ENCODE measurements at places on chromosomes 5 and 9.

- no peak for DNase-seq
Observed at GRCh38 chr9:110622368-110622767, 42.8 kb upstream of the SVEP1 start.

DNA sequence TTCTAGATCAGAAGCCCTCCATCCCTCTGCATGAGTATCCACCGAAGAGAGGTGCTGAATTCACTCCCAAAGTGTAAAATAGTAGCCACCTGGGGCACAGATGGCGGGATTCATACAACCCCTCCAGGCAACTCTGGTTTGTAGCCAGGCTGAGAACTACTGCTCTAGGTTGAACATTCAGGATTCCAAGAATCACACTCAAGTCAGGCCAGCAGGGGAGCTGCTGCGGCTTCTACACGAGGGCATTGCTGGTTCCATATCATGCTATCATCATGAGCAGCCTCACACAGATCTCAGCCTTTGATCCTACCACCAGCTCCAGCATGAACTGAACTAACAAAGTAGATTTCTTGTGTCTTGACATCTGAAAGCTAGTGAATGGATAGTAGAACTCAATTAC lies 367.9 kb downstream of the DIRAS2 start:
- DNase-seq: no peak

GRCh38 chr5:143986516-143987212 lies 174.7 kb downstream of the HMHB1 start:
- DNase-seq: no peak

DNA sequence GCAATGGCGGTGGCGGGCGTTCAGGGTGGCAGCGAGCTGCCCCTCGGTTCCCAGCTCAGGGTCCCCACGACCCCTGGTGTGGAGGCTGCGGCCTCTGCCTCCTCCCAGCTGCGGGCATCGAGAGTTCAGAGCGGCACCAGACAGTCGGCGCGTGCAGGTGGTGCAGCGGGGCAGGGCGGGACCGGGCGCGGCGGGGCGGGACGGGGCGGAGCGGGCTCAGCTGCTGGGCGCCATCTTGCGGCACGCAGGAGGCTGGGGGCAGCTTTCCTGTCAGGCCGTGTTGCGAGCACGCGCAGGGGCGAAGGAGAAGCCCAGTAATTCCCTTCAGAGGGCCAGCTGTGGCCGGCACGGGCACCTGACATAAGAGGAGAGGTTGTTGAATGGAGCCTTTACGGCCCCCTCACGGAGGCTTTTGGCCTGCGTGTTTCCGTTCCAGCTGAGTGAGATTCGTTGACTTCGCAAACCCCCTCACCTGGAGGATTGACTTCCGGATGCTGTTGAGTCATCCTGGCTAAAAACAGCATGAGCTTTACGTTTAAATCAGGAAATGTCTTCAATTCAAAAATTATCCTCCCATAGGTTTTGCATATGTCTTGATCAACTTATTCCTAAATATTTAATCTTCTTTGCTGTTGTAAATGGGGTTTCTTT lies 587 bp downstream of the C5orf47 start:
- no peak for DNase-seq

GRCh38 chr5:14713476-14714390 lies 49.2 kb downstream of the OTULIN start:
- DNase-seq: no peak

- no peak for DNase-seq
Observed at GRCh38 chr5:88251048-88251711, 17.5 kb downstream of the TMEM161B start.

DNA sequence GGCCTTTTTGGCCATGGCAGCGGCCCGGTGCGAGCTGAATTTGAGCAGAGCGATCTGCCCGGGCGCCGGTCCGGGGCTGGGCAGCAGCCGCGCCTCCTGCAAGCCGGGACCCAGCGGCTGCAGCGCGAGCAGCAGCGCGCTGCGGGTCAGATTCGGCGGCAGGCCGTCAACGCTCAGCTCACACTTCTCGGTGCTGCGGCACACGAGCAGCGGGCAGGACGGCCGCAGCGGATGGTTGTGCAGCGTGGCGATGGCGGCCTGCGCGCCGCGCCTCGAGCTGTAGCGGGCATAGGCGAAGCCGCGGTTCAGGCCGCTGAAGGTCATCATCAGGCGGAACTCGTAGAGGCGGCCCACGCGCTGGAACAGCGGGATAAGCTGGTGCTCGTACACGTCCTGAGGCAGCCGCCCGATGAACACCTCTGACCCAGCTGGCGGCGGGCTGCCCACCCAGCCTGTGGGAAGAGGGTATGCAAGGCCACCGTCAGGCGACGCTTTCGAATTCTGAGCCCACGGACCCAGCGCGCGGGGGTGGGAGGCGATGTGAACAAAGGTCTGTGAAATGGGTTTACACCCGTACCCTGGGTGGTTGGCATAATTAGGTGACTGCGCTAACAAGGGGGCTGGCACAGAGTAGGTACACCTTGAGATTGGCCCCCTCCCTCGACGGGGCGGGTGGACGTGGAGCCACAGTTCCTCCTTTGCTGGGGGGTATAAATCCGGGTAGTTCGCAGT lies 755 bp downstream of the DND1 start:
- no peak for DNase-seq

- DNase-seq: no peak
Observed at GRCh38 chr9:655875-656274, 185.6 kb upstream of the DMRT1 start.

GRCh38 chr9:112933696-112934095 lies 43.0 kb upstream of the SLC46A2 start:
- DNase-seq: no peak

DNA sequence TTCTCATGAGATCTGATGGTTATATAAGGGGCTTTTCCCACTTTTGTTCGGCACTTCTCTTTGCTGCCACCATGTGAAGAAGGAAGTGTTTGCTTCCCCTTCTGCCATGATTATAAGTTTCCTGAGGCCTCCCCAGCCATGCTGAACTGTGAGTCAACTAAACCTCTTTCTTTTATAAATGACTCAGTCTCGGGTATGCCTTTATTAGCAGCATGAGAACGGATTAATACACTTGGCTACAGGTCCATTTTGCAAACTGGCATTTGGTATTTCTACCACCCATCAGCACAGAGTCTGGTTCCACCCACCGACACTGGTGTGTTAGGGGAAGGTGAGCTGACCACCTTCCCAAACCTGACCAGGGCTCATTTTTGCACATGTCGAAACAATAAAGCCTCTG lies 47.9 kb upstream of the RARS1 start:
- no peak for DNase-seq

- no peak for DNase-seq
Observed at GRCh38 chr5:13246053-13246452, 698.4 kb downstream of the DNAH5 start.

DNA sequence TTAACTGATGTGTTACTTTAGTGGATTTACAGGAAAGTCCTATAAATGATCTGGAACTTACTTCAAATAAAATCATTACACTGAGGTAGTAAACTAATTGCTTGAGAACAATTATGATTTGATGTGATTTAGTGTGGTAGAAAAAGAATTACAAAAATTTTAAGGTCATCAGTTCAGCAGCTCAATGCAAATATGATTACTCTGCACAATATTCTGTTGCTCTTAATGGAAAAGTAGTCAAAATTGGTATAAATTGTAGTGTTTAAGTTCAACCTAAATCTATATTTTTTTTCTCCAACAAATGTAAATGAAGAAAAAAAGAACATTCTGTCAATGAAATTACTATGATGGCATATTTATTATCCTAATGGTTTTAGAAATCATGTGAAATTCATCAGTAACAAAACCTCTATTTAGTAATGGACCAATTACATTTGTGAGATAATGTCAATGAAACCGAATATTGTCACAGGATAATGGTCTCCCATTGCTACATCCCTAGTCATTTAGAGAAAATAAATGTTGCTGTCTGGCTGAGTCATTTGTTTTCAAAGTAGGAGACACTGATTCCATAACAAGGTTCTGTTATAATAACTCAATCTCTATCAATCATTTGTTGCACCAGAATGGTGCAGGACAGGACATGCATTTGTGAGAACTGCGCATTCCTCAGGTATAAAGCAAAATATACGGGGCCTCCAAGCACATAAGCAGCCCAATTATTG lies 177.1 kb downstream of the NFIB start:
- no peak for DNase-seq

- DNase-seq: no peak
Observed at GRCh38 chr9:19294219-19294618, 63.7 kb downstream of the DENND4C start.

DNA sequence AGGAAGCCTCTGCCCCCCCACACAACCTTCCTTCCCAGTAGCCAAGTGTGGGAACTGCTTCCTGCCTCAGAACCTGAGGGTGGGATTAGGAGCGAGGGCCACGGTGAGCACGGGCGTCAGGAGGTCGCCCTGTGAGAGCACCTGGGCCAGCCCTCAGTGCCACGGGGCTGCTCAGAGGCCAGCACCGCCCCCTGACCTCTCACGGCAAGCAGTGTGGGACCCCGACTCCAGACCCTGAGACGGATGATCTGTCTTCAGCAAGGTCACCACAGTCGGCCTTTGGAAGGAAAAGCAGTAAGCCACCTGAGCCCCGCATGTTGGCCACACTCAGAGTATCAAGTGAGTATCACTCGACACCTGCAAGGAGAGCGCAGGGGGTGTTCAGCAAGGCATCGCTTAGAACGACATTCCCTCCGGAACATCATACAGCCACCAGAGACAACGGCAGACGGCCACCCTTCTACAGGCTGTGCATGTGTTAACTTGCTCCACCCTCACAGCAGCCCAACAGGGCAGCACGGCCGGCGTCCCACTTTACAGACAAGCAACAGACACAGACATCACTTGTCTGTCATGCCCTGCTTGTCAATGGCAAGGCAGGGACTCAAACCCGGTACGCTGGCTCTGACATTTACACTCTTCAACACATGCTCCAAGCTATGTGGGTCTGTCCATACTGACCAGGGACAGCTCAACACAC lies 50.2 kb downstream of the IPPK start:
- DNase-seq: no peak

- DNase-seq: no peak
Observed at GRCh38 chr5:43304525-43304924, 8.7 kb downstream of the HMGCS1 start.

DNA sequence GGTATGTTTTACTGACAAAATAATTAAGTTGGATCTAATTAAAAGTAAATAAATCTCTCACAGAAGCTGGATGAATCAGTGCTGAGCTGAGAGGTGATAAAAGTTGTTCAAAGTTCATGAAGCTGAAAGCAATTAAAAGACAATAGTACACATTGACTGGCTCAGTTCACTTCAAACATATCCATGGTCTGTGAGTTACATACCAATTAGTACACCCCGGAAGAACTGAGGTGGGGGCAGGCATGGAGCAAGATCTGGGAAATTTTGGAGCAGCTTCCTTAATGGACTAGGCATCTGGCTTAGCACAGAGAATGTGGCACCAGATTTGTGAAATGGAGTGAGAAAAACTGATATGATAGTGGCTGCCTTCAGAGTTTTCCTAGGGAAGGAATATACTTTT lies 152.7 kb downstream of the ATP10B start:
- DNase-seq: no peak

- DNase-seq: no peak
Observed at GRCh38 chr9:71684566-71684965, 83.7 kb downstream of the CEMIP2 start.

DNA sequence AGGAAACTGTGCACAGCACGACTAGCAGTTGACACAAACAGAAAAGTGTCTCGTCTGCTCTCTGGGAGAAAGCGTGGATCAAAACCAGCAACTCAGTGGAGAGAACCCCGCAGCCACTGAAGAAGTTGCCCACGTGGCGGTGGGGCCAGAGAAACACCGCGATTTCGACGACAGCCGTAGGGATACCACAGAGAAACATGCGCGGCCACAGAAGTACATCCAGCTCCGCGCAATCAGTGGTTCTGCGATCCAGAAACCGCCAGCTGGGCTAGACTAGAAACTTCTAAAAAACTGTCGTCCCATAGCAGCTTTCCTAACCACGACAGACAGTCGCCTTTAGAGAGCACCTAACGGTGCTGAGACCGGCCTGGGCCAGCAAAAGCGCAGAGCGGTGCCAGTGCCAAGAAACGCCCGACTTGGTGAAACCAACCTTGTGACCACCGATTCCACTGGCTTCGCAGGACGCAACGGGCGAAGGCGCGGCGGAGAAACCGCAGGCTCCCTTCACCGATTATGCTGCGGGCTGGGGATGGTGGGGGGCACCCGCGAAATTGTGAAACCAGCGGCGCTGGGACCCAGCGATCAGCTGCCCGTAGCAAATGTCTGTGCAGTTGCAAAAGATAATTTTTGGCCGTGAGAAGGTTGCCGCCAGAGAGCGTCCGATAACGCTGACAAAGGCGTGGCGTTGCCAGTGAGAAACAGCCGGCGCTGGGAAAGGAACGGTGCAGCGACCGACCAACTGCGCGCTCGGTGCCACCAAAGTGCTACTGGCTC lies 2.7 kb upstream of the ANXA2R start:
- DNase-seq: peak; percentile 66

DNA sequence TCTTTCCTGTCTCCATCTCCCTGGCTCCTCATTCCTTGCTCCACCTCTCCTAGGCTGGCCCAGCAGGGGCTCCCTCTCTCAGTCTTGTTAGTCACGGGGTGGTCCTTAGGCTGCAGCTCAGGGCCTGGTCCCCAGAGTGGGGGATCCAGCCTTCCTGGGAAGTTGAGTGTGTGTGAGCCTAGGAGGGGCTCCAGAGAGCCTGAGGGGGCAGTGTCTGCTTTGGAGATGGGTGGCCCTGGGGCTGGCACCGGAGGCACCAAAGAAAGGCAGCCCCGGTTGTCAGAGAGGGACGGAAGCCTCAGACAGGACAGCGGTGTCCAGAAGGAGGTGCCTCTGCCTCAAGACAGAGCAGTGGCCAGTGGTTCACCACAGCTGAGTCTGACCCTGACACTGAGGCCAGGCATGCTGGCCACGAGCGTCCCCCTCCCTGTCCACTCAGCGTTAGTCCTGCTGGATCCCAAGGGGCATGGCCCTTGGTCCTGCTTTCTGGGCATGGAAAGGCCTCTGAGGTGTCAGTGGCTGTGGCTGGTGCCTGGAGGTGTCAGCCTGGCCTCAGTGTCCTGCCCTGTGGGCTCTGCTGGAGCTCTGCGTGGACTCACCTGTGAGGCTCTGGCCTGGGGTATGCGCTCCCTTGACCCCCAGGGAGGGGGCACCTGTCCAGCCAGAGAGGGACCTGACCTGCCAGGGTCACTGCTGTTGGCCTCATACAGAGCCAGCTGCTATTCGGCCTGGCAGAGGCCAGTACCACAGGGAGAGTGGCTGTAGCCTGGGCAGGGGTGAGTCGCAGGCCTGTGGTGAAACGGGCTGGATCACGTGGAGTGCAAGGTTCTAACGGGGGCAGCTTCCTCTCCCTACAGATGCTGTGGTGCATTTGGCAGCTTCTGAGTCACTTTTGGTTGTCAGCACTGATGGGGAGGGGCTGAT lies 130.6 kb downstream of the CACNA1B start:
- no peak for DNase-seq

- no peak for DNase-seq
Observed at GRCh38 chr5:160382346-160382745, 11.9 kb upstream of the C1QTNF2 start.

- no peak for DNase-seq
Observed at GRCh38 chr5:75169516-75169915, 67.2 kb downstream of the ANKRD31 start.

DNA sequence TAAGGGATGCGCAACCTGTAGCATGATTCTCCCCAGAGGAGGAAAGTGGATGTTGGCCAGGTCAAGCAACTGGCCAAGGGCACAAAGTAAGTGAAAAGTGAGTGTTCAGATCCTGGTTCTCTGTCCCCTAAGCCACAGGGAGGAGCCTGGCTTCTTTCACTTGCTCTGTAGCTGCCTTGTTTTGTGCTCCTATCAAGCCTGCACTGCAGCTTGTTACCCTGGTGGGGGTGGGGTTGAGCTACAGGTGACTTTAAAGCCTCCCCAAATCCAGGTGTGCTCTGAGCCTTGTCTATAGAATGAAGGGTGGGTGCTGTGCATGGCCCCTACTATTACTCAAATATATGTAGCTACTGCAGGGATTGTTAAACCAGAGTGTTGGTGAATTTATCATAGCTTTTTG lies 32.9 kb downstream of the RALGPS1 start:
- DNase-seq: no peak
